ENCODE measurements at places on chromosomes 4 and X. TPM values are rescaled to one million over a fixed set of nuclear protein-coding genes. Genes with fewer than 3 reads are reported as not detected.
A peak's percentile ranks its signal among the peaks of the same experiment; 100 is the strongest.

GRCh38 chr4:44434247-44434646, 14.4 kb downstream of the KCTD8 start:
- no peak for DNase-seq

- no peak for DNase-seq
Observed at GRCh38 chrX:94123062-94123461, 449.1 kb downstream of the FAM133A start.

Gene FAM50A
- total RNA-seq, result 70.5 TPM

DNA sequence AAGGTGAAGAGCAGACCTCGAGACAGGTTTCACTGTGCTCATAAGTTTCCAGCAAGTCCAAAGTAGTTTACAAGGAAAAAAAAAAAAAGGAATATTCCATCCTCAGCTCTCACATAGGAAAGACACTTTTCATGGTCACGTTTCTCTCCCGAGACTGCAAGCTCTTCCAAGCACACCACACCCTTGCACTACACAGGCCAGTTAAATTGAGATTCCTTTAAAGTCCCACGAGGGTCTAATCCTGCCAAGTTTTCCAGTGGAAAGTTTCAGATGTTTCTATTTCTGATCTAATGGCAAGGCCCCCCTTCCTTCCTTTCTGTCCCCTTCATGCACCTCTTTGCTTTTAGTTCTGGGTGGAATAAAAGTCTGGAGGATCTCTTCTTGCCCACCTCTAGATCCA, 67.9 kb upstream of the PCDH19 start:
- DNase-seq, result no peak

GRCh38 chrX:121244511-121244910, 197.1 kb downstream of the GLUD2 start:
- DNase-seq, result no peak

Gene GLRA3
- total RNA-seq, result not detected

- DNase-seq, result no peak
Observed at GRCh38 chr4:182895791-182896292, 21.3 kb downstream of the DCTD start.

GRCh38 chr4:176921256-176921655, 128.5 kb upstream of the VEGFC start:
- no peak for DNase-seq

- DNase-seq, result peak; percentile 71
Observed at GRCh38 chr4:118352843-118353533, at the start of gene PRSS12. PRSS12 (minus strand) TSS chr4:118353003; CDS start chr4:118352720, 283 bp downstream.

Gene TMEM150C
- total RNA-seq, result not detected

Gene RIBC1
- 1.1 TPM for total RNA-seq

Gene GAR1
- total RNA-seq, result 25.2 TPM

- DNase-seq, result no peak
Observed at GRCh38 chr4:67934628-67935027, 28.7 kb downstream of the TMPRSS11A start.

- DNase-seq, result peak; percentile 88
Observed at GRCh38 chr4:26076000-26076587, 162.1 kb downstream of the SMIM20 start.

Gene ASB12
- total RNA-seq, result not detected

Gene ANXA10
- not detected for total RNA-seq

- no peak for DNase-seq
Observed at GRCh38 chr4:184861047-184861446, 35.3 kb upstream of the ACSL1 start.

Gene FGFR3
- 0.21 TPM for total RNA-seq

Gene ANOS1
- total RNA-seq, result not detected

- no peak for DNase-seq
Observed at GRCh38 chr4:174592985-174593335, 70.7 kb upstream of the HPGD start.

Gene SMIM10
- 1.1 TPM for total RNA-seq

Gene AMBN
- total RNA-seq, result not detected

Gene ADGRG4
- total RNA-seq, result not detected

DNA sequence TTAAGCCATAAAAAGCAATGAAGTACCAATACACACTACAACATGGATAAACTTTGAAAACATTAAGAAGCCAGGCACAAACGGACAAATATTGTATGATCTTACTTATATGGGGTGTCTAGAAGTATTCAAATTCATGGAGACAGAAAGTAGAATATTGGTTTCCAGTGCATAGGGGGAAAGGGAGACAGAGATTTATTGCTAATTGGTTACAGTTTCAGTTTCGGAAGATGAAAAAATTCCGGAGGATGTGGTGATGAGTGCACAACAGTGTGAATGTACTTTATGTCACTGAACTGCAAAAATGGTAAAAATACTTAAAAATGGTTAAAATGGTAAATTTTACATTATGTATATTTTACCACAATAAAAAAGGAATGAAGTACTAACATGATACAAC, 5.1 kb upstream of the PRDX4 start:
- DNase-seq, result no peak

- no peak for DNase-seq
Observed at GRCh38 chr4:1578251-1578773, 105.8 kb downstream of the FAM53A start.

- no peak for DNase-seq
Observed at GRCh38 chr4:105186701-105187161, 40.1 kb downstream of the TET2 start.

- no peak for DNase-seq
Observed at GRCh38 chr4:105088110-105088879, 58.4 kb upstream of the TET2 start.

GRCh38 chrX:8743126-8743732, 11.3 kb upstream of the ANOS1 start:
- peak; percentile 51 for DNase-seq

Gene MAPK10
- total RNA-seq, result not detected

Gene OTC
- total RNA-seq, result not detected

Gene STOX2
- not detected for total RNA-seq

- no peak for DNase-seq
Observed at GRCh38 chrX:44382871-44383270, 39.4 kb upstream of the EFHC2 start.

Measured in activated CD8-positive, alpha-beta memory T cell treated with anti-CD3 and anti-CD28 coated beads, Interleukin-2, amount 10 ng/mL, durations not matched to agents 7 days and 5 days (primary cell).